ENCODE measurements at places on chromosomes 11 and 22.

DNA sequence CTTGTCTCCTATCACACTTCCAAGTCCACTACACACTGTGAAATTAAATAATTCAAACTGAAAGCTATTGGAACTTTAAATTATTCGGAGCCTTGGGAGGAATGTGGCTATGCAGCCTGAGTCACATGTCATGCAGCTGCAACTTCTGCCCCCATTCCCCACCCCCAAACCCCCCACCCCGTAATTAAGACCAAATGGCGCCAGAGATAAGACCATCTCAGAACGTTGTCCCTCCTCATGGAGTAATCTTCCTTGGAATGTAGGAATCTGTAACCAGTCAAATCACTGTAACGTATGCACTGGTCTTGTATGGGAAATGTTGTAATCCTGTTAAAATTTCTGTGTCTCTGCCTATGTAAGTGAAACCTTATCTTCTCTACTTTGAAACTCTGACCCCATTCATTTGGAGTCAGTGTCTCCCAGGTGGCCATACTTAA is 37.0 kb downstream of the GAB2 start:
- no peak for DNase-seq

GRCh38 chr11:122101625-122102291 is 14.3 kb downstream of the BLID start:
- DNase-seq: no peak

DNA sequence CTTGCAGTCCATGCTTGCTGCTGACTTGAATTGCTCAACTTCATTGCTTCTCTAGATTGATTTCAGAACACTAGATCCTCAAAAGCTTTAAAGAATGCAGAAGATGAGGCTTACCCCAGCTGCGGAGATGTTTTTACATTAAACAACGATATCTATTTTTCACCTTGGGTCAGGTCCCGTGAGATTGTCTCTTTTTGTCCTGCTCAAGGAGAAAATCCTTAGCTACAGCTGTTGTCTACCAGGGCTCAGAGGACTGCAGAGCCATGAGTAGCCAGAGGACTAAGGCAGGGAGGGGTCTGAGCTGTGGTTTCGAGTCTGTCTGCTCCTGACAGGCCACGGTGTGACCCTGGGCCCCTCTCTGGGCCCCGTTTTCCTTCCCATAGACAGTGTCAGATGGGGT is 51.4 kb downstream of the PKNOX2 start:
- no peak for DNase-seq

- no peak for DNase-seq
These were observed 54.0 kb downstream of the SLC36A4 start for GRCh38 chr11:93143800-93144199.

- no peak for DNase-seq
These were observed 672.2 kb upstream of the ANO3 start for GRCh38 chr11:25659706-25660105.

DNA sequence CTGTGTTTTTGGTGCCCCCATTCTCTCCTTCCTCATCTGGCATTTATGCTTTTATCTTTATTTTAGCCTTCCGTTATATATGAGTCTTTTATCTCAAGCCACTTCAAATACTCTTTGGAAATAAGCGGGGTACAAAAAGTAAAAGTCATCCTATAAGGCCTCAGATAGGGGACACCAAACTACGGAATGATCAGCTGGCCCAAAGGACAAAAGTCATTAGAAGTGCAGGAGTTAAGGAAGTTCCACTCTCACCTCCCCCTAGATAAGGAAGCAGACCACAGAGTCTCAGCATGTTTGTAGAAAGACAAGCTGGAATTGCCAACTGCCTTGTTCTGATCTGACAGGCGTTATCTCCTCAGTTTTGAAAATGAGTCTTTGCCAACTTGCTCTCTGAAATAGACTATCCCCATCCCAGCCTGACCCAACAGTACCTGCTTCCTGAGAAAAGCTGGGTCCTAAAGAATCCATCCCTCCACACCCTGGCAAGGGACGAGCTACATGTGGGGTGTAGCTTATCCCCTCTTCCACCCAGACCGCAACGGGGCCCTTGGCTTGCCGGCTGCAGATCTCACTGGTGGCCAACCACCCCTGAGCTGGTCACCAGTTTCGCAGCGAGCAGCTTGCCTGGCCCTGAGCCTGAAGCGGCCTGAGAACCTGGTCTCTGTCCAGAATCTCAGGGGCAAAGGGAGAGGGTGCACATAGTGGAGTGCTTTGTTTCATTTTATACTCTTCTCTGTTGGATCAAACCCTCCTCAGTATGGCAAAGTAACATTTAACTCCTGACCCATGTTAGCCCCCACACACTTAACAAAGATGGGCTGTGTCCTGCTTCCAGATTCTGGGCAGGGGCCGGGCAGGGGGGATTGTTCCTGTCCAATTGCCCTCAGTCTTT is 13.8 kb downstream of the FADS2 start:
- DNase-seq: no peak

GRCh38 chr11:57322256-57323166 is 2.2 kb downstream of the TNKS1BP1 start:
- DNase-seq: no peak

- no peak for DNase-seq
These were observed 536 bp downstream of the YWHAH start for GRCh38 chr22:31944700-31945442.

DNA sequence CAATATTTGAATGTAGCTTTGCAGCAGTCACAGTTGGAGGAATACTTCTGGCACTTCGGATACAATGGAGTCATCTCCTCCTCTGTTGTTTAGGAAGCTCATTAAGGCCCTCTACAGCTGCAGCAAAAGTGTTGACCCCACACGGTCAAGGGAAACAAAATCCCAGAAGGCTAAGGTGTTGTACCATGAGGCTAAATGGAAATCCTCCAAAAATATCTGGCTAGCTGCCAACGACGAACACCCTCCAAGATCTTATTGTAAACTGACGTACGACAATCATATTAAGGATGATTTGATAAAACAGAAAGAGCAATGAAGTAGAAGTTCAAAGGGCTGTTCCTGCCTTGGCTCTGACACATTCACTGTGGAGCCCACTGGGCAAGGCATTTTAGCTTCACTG is 4.0 kb downstream of the POGLUT3 start:
- no peak for DNase-seq

- DNase-seq: no peak
These were observed 157.0 kb upstream of the TIMP3 start for GRCh38 chr22:32644252-32645100.

- no peak for DNase-seq
These were observed 33.5 kb upstream of the BID start for GRCh38 chr22:17807578-17808410.

GRCh38 chr11:102749101-102749722 is 24.5 kb upstream of the MMP8 start:
- no peak for DNase-seq

DNA sequence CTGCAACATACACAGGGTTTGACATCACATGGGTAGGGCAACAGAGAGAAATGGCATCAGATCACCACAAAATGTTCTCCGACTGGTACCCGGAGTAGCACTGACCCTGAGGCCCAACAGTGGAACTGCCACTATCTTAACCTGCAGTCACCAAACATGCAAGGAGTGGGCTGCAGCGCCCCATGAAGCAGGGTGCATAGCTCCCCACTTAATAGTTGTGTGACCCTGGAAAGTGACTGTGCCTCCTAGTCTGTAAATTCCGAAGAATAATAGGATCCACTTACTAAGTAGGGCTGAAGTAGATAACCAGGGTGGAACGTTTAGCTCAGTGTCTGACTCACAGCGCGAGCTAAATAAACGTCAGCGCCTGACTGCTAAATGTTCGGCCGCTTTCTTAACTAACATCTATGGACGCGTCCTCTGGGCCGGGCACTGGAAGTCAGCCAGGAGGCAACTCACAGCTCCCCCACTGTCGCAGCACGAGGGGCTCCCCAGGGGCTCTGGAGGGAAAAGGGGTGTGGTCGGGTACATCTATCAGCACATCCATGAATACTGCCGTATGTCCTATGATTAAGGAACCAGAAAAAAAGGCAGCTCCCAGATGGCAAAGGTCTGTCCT is 777 bp downstream of the LTO1 start:
- DNase-seq: no peak

Data from stimulated activated CD8-positive, alpha-beta memory T cell treated with anti-CD3 and anti-CD28 coated beads, Interleukin-4, amount 100 ng/mL, for 4 hours (primary cell).